ENCODE measurements at places on chromosomes 16 and 17.

DNA sequence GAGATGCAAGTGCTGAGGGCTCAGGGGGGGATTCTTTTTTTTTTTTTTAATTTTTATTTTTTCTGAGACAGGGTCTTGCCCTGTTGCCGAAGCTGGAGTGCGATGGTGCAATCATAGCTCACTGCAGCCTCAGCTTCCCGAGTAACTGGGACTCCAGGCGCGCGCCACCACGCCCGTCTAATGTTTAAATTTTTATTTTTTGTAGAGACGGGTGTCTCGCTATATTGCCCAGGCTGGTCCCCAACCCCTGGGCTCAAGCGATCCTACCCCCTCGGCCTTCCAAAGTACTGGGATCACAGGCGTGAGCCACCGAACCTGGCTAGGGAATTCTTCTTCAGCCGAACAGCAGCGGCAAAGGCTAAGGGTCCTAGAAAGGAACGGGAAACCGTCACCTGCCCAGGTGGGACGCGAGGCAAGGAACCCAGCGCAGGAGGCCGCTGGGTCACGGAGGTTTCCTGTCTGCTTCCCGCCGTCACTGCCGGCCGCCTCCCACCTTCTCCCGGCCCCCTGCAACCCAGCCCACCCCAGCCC lies 13.3 kb upstream of the OR1F1 start:
- DNase-seq: no peak

DNA sequence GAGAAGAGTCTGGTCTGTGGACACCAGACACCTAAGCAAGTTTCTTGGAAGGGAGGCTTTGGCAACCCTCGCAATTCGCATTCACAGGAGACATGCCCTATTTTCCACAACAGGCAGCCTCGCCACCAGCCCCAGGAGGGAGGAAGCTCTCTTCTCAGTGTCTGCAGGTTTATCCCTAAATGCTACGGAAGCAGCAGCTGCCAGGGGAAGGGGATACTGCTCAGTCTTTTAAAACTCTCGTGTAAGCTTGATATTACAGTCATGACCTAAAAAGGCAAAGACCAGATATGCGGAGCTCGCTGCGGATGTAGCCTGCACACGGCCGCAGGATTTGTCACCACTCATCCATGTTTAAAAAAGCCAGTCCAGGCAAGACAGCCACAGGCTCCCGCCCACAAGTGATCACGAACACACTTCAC lies 159.2 kb upstream of the RPH3AL start:
- no peak for DNase-seq

DNA sequence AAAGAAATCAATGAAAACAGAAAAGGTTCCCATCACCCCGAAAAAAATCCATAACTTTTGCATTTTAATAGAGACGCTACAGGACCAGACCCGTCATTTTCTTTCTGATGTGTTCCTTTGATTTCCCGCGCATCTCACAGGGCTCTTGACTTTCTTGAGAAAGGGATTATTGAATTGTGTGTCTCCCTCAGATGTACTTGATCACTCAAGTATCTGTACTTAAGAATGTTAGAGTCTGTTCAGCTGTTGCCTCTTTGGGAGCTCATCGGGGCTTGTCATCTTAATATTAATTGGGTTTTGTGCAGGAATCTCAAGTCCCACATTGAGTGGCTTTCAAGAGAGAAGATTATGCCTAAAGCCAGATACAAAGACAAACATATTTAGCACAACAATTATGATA lies 606.4 kb upstream of the SALL1 start:
- DNase-seq: no peak

DNA sequence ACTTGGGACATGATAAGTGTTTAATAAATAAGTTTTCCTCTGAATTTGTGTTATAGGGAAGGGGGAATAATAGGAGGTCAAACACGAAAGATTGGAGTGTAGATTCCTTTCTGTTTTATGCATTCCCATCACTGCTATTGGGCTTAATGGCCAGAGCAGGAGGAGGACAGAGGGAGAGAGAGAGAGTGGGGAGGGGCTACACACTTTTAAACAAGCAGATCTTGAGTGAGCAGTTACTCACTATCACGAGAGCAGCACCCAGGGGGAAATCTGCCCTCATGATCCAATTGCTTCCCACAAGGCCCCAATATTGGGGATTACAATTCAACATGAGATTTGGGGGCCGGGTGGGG lies 505.0 kb downstream of the GRIN2A start:
- DNase-seq: no peak

GRCh38 chr16:20166531-20167235 lies 93.0 kb upstream of the GPR139 start:
- no peak for DNase-seq

DNA sequence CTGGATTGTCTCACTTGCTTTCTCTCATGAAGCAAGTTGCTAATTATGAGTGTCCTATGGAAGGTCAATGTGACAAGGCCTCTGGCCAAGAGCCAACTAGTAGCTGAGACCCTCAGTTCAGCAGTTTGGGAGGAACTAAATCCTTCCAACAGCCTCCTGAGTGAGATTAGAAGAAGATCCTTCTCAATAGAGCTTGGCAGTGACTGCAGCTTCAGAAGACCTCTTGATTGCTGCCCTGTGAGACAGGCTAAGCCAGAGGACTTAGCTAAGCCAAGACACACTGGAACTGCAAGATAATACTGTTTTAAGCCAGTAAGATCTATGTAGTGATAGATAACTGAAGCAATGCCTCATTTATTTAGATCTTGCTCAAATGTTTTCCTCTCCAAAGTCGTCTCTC lies 34.3 kb downstream of the PCTP start:
- no peak for DNase-seq

DNA sequence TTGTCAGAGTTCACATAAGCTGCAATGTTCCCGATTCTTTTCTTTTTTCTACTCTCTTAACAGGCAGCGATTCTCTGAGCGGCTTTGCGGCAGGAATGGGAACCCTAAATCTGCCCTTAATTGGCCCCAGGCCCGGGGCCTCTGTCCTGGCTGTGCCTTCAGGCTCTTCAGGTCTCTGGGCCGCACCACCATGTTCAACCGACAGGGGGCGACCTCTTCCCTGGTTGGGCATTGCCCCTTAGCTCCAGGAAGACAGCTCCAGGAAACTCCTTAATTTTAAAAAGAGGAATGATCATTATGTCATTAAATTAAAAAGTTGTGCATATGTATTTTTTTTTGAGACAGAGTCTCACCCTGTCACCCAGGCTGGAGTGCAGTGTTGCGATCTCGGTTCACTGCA lies 20.3 kb downstream of the CACNG5 start:
- no peak for DNase-seq

DNA sequence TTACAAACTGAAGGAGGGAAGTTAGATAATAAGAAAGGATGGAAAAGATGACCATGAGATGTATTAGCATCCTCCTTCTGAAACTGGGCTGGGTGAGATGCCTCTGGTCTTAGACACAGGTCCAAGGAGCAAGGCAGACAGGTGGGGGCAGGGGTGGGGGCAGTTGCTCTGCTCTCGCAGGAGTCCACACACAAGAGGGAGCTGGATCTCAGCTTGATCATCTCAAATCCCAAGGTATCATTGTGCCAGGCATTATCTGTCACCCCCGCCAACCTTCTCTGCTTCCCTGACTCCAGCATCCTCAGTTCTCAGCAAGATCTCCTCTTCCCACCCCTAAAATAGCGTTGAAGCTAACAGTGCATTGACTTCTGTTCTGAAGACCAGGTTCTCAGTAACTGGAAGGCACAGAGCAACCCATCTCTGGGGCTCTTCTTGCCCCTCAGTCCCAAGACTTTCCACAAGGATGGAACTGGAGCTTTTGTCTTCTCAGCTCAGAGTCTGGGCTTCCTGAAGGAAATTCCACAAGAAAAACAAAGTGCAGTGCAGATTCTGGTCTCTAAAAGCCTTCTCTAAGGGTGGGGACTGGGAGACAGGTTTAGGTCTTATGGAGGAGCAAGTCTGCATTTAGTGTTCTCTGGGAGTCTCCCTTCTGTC lies 1.6 kb downstream of the FLOT2 start:
- no peak for DNase-seq

DNA sequence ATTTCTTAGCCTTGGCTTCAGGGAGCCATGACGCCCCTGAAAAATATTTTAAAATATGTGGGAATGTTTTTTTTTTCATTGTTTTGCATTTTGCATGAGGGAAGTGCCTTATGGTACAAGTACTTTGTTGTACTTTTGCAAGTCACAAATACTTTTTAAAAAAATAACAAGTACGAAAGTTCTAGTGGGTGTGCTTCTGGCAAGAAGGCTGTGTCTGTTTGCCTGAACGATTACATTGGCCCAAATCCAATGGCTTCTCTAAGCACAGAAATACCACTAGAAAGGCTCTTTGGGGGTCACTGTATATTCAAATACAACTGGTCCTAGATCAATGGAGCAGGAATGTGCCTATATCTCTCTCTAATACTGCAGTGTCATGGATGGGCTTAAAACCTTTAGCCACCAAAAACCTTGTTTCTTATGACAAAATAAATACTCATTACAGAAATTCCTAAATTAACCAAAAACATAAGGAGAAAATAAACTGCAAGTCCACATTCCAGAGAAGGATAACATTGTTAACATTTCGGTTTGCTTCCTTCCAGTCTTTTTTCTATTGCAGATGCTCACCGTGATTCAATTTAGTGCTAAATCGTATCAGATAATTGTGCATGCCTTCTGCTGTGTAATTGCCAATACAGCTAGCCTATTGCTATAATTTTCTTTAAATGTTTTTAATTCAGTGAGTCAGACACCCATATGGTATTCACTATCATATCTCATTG lies 97.4 kb downstream of the VAT1L start:
- no peak for DNase-seq

GRCh38 chr16:19980632-19981265 lies 92.9 kb downstream of the GPR139 start:
- no peak for DNase-seq

- DNase-seq: no peak
These were observed 51.0 kb downstream of the MMP15 start for GRCh38 chr16:58076514-58076913.

GRCh38 chr17:77061669-77062068 lies 79.1 kb upstream of the SEC14L1 start:
- no peak for DNase-seq

GRCh38 chr17:49936386-49936785 lies 32.6 kb upstream of the DLX4 start:
- no peak for DNase-seq

DNA sequence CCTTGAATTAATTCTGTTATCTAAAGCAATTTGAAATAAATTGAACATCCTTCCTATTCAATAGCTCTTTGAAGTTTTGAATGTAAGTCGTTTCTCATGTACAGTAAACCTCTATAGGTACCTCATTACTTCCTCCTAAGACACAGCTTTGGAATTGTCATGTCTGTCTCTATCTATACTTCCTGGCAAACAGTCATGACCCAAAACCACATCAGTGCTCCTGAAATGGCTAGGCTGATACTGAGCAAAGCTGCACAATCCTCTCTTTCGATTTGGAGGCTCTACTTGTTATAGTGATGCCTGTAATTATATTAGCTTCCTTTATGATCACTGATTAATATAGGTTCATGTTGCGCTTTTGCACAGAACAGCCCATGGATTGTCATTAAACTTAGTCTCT lies 110.1 kb downstream of the ADAMTS18 start:
- no peak for DNase-seq

DNA sequence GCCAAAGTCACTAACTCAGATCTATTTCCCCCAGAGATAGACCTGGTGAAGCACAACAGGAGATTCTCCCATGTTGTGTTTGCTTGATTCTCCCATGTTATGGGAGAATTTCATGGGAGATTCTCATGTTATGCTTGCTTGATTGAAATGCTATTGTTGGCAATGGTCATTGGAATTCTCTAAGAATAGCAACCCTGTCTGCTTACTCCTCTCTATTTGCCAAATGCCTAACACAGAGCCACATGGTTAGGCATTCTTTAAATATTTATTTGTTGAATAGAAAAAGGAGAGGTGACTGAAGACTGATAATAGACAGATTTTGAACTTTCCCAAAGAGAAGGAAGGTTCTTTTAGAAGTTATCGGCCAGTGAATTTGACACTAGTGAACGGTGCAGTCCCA lies 111.5 kb upstream of the MPHOSPH6 start:
- no peak for DNase-seq

- DNase-seq: no peak
These were observed 291.8 kb downstream of the SOX9 start for GRCh38 chr17:72412650-72413076.

DNA sequence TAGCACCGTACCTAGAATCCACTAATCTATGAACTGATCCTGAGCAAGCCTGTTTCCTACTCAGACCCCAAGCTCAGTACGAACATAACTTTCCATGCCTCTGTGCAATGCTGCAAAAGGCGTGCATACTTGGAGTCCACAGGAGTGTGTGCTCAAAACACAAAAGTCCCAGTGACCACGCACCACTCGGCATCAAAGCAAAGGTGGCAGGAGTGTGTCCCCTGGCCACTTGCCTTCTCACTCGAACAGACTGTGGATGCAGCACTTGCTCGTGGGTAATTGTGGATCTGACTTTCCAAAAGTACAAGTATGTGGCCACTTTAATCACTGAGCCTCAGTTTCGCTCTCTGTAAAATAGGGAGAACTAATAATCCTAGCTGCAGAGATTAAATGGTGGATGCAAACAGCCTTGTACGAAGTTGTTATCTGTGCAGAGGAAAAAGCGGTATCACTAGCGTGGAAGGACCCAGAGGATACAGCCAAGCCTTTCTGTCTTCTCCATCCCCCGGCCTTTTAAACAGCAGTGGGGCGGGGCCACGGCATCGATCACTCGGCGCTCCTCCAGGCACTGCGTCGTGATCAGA lies 311 bp upstream of the KDM8 start:
- no peak for DNase-seq

DNA sequence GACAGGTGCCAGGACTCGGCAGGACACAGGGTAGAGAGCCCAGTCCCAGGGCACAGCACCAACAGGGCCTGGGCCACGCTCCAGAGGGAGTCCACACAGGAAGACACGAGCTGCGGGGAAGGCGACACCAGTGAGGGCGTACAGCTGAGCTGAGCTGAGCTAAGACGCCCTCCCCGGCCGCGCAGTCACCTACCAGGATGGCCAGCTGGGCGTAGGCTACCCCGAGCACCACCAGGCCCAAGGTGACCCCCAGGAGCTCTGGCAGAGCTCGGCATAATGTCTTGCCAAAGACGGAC lies 42.6 kb downstream of the TSC2 start:
- DNase-seq: no peak

GRCh38 chr16:72113616-72113945 lies 19.9 kb downstream of the DHX38 start:
- no peak for DNase-seq

DNA sequence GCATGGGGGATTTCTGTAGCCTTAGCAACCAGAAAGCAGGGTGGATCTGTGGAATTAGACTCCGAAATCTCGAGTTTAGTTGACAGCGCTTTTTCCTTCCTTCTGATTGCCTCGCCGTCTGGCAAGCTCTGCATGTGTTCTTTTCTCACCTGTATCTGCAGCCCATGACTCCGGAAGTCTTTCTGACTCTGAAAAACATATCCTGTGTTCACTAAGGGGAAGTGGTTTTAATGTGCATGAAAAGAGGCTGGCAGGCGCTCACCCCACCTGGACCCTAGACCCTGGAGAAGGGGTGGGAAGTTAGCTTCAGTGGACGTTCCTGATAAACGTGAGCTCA lies 158.5 kb downstream of the RPTOR start:
- no peak for DNase-seq

- no peak for DNase-seq
These were observed 32.2 kb downstream of the SDK2 start for GRCh38 chr17:73612031-73612472.

GRCh38 chr17:51365090-51365489 lies 104.7 kb downstream of the UTP18 start:
- no peak for DNase-seq

- no peak for DNase-seq
These were observed 2.0 kb downstream of the KRT20 start for GRCh38 chr17:40883031-40883430.

- no peak for DNase-seq
These were observed 8.9 kb downstream of the CCNF start for GRCh38 chr16:2438121-2438520.
